ENCODE measurements at places on chromosomes 6 and 20.

GRCh38 chr20:32018269-32019155, 8.3 kb downstream of the CCM2L start:
- peak; percentile 74 for DNase-seq

DNA sequence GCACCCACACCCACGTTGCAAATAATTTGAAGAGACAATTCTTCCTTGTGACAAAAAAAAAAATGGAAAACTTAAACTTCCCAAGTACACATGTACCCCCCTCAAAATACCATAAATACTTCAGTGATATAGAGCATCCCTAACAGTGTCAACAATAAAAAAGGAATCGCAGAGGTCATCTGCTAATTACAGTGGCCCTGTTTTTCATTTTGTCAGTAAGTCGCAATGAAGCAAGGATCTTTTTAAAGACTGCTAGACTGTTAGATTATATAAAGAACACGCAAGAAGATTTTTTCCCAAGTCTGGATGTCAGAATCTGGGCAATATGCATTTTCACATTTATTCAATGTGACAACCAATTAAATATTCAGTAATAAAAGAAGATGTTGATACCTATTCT, 93.9 kb downstream of the EPB41L2 start:
- DNase-seq = no peak

DNA sequence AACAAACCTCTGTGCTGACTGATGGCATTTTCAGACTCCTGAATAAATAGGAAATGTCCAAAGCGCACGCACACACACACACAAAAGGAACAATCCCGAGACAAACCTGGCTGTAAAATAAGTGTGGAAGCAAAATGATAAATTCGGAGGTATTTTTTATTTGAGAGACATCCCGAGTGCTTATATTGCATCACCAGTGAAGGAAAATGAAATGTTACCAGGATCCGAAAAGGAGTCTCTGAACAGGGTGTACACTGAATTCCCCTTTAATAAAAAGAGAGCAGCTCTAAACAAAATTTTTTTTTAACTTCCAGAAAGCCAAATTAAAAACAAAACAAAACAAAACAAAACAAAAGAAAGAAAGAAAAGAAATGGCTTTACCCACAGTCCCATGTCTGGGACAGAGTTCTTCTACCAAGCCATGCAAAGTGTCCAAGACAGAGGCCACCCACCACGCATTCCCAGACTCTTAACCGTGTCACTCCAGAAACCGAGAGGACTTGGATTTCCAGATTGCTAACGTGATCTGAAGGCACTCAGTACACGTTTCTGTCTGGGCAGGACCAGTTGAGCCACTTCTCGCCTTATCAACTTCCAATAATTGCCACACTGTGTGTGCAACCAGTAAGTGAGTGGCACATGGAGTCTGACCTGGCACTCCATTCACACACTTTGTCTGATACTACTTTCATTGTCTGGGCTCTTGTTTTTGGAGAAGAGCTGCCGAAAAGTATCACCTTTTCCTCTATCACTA, 817 bp downstream of the ME1 start:
- DNase-seq = no peak

DNA sequence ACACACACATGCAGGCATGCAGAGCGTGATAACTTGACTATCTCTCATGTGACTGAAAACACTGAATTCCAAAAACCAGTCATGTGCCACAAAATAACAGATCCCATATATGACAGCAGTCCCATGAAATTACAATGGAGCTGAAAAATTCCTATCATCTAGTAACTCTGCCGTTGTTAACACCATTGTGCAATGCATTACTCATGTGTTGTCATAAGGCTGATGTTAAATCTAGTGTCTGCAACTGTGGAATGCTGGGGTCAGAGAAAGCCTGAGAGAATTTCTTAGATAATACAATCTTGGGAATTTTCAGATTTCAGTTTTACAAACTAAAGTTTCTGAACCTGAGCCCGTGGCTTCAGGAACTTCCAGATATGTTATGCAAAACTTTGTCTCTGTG, 70.2 kb downstream of the LYRM4 start:
- no peak for DNase-seq

GRCh38 chr6:148967011-148967520, 220.2 kb downstream of the UST start:
- no peak for DNase-seq

- DNase-seq = no peak
Observed at GRCh38 chr6:13334953-13335352, 6.6 kb upstream of the TBC1D7 start.

DNA sequence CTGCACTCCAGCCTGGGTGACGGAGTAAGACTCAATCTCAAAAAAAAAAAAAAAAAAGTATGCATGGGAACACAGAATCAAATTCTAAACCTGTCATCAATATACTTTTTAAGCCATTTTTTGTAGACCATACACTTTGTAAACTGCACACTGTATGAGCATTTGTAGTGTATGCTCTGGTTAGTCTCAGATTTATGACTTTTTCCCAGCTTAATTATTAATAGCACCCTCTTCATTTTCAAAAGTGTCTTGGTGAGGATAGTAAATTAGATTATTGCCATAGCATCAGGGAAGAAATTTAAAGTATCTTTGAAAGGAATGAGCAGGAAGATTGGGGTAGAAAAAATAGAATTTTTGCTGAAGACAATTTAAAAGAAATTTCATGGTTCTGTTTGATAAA, 330.8 kb upstream of the RSPO3 start:
- DNase-seq = no peak

- DNase-seq = no peak
Observed at GRCh38 chr6:33632558-33633039, 11.5 kb downstream of the ITPR3 start.

GRCh38 chr20:61445138-61445537, 193.1 kb downstream of the CDH4 start:
- DNase-seq = no peak

GRCh38 chr6:158047127-158047518, 65.5 kb downstream of the SYNJ2 start:
- DNase-seq = no peak

DNA sequence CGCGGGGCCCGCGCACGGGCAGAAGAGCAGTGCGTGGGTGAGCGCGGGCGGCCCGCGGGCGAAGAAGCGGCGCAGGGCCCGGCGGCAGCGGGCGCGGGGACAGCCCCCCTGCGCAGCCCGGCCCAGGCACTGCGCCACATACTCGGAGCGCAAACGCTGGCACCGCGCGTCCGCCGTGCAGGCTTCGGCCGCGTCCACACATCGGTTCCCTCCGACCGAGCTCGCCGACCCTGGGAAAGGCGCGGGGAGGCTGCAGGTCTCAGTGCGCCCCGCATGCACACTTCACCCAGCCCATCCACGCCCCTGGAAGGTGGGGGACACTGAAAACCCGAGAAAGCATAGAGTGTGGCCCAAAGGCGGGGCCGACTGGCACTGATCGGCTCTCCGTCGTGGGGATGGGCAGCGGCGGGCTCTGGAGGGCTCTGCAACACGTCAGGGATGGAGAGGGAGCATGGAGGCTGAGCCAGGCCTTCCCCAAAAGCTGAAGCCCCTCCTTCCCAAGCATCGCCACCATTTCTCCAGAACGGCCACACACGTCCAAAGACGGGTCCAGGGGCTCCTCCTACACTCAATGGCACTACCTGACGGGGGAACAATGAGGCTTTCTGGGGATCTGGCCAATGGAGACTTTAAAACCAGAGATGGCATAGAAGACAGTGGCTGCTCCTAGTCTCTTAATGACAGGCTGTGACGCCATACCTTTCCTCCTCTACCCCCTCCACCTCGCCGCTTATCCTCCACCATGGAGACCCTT, 2.0 kb downstream of the GFRA4 start:
- DNase-seq = peak; percentile 43

GRCh38 chr20:22241609-22242008, 342.8 kb downstream of the FOXA2 start:
- no peak for DNase-seq

DNA sequence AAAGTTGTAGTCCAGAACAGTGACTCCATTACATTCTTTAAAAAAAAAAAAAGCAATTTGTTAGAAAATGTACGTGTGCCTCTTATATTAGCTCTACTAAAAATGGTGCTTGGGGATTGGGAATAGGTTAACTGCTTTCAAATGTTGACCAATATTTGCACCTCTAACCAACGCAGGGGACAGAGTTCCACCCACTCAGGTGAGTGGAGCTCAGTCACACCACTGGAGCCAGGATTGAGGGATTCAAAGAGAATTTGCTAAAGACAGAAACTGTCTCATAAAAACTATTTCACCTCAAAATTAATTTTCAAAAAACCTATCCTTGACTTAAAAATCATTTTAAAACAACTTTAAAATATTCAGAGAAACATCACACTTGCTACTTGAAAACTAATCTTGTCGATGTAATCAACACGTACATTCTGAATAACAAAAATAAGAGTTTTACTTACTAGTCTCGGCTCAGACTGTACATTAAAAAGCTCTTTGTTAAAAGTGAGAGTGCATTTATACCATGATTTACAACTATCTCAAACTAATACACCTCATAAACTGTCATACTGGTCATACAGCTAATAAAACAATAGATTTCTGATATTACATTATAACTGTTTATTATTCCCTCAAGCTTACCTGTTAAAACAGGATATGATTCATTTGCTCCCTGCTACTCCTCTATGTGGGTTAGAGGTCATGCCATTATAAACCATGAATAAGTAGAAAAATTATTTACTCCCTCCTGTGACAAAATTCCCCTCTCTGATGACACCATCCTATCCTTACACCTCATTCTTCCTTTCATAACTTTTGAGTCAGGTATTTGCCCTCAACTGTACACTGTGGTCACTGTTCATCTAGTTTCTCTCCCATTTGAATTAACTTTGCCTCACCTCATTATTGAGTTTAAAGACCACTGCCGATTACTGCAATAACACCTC, 88.6 kb downstream of the PDE10A start:
- DNase-seq = no peak

GRCh38 chr6:157941101-157941863, 40.4 kb upstream of the SYNJ2 start:
- DNase-seq = no peak

DNA sequence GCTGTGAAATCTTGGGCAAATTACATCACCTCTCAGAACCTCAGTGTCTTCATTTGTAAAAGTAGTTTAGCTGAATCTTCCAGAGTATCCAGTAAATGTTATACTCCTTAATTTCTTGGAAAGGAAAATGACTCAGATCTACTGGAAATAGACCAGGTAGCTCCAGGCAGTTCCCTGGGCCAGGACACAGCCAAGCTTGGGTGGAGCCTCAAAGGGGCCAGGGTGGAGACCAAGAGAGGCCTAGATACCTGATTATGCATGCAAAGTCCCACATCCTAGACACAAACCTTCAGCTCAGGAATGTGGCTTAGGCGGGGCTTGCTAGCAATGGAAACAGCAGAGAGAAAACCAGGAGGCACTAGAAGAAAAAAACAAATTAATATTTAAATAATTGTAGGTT, 272.8 kb downstream of the MAFB start:
- DNase-seq = no peak

DNA sequence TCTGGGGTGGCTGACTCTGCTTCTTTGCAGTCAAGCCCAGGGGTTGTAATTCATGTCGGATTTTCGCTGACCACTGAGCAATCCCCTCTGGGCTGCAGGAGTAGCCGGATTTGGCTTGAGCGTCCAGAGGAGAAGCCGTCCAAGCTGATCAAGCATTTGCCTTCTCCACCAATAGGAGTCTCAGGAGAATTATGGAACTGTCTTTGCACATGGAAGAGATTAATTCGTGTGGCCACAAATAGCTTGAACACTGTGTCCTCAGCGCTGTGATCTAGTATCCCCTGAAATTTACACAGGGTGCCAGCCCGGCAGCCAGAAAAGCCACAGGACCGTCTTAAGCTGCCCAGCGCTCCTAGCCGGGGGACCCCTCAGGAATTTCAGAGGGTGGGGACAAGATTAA, 37.1 kb downstream of the EYA2 start:
- DNase-seq = no peak

DNA sequence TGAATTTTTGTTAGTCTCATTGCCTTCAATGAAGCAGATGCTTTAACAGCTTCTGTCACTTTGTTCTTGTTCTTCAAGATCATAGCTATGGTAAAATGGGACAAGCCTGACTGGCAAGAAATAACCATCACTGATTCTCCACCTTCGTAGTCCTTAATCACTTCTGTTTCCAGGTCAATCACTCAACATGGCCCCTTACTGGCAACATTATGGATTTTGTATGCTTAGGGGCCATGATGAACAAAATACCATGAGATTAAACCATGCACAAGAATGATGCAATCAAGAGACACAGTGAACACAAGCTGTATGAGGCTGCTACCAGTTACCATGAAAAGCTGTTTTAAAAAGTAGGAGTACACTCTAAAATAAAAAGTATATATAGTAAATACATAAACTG, 32.8 kb downstream of the ADNP start:
- no peak for DNase-seq

GRCh38 chr20:20832715-20833114, 120.3 kb upstream of the RALGAPA2 start:
- DNase-seq = no peak

- no peak for DNase-seq
Observed at GRCh38 chr20:51272401-51272800, 249.5 kb upstream of the KCNG1 start.

GRCh38 chr6:38149531-38149930, 330.0 kb downstream of the ZFAND3 start:
- DNase-seq = no peak

DNA sequence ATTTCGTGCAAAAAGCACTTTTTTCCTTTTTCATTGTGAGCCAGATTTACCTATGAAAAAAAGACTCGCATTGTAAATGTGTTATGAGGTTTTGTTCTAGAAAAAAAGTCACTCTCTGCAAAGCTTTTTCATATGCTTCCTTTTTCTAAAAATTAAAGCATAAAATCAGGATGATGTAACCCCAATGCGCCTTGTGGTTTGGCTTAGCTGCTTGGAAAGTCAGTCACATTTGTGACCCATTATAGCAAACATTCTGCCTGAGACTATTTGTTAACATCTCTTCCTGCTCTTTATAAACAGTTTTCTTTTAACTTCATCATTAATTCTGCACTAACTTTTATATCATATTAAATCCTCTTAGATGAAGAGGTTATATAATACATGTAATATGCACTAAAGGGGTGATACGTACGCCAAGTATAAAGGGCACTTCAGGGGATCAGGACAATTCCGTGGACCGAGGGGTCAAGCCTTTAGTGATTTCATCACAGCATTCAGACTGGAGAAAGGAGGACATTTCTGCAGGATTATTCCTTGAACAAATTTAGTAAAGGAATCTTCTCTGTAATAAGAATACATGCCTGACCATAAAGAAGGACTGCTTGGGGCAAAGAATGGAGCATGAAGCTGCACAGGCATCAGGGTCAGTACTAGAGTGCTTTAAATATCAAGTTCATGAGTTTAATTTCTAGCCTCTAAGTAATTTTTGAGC, 48.1 kb upstream of the SMLR1 start:
- DNase-seq = no peak

- DNase-seq = no peak
Observed at GRCh38 chr6:7139835-7140470, 32.2 kb downstream of the RREB1 start.
